Adrenal gland (tissue), 19 donors: ENCODE measurements at places on chromosomes 3 and 15. TPM values are rescaled to one million over a fixed set of nuclear protein-coding genes. Genes with fewer than 3 reads are reported as not detected.

The PYGO1 gene
- 12.4 TPM for total RNA-seq

The GNAI2 gene
- 109 TPM for total RNA-seq

The LYZL4 gene
- not detected for total RNA-seq

The FBLN2 gene
- total RNA-seq = 12.8 TPM

The LAMB2 gene
- total RNA-seq = 1,050 TPM

The MORC1 gene
- 0.06 TPM for total RNA-seq

The CDV3 gene
- 95.0 TPM for total RNA-seq

The TMEM108 gene
- total RNA-seq = 17.5 TPM

The EXD1 gene
- total RNA-seq = not detected

The LRRFIP2 gene
- 40.8 TPM for total RNA-seq

The PPM1L gene
- 44.7 TPM for total RNA-seq

The EBLN2 gene
- 6.4 TPM for total RNA-seq

DNA sequence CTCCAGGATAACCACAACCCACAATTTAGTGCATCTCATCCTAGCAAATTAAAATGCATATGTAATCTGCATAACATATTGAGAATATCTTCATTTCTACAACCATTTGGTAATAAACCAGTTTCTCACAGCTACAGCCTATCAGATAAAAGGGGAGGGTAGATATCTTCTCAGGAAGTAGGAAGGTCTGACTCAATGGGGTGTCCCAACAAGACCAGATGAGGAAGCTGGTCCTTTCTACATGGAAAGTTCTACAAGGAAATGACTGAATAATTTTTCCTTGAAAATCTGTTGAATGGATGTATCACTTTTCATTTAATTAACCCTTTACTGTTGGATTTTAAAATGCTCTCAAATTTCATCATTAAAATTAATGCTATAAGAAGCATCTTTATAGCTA lies 17.4 kb upstream of the TMPRSS7 start:
- DNase-seq = no peak

DNA sequence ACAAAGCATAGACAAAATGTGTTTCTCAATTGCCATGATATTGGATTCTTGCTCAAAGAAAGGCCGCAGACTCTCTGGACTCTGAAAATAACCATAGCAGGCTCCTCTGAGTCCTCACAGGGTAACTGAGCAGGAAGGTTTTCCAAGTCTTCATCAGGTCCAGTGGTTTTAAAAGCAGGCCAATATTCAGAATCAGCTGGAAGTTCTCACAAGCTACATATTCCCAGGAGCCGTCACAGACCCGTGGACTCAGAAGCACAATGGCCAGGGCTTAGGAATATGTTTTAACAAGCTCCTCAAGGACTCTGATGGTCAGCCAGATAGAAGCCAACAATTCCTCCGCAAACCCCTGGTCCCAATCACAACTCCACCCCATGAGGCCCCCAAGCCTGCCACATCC lies 256.1 kb upstream of the ADAMTS9 start:
- DNase-seq = no peak

GRCh38 chr15:91491101-91491950 lies 362.2 kb upstream of the SLCO3A1 start:
- no peak for DNase-seq

- DNase-seq = no peak
Observed at GRCh38 chr15:97680606-97681220, 279.8 kb upstream of the ARRDC4 start.

DNA sequence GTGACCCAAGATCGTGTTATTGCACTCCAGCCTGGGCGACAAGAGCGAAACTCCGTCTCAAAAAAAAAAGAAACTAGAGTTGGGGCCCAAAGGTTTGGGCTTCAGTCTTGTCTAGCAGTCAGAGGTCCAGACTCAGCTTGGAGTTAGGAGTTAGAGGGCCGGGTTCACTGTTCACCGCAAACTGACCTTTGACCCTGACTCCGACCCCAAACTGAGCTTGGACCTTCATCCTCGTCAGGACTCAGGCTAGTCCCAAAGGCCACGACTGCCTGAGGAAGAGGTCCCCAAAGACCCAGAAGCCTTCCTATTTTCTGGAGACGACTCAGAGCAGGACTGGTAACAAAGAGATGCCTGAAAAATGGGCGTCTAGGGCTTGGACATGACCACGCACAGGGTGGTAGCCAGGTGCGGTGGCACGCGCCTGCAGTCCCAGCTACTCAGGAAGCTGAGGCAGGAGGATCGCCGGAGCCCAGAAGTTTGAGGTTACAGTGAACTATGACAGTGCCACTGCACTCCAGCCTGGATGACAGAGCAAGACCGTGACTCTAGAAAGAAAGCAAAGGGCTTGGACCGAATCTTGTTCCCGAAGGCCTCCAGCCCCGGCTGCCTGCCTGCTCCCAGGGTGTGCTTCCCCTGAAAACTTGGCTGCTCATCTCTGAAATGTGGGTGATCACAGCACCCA lies 22.8 kb upstream of the RPL29 start:
- no peak for DNase-seq

- no peak for DNase-seq
Observed at GRCh38 chr3:149198611-149199010, 23.0 kb downstream of the CP start.

DNA sequence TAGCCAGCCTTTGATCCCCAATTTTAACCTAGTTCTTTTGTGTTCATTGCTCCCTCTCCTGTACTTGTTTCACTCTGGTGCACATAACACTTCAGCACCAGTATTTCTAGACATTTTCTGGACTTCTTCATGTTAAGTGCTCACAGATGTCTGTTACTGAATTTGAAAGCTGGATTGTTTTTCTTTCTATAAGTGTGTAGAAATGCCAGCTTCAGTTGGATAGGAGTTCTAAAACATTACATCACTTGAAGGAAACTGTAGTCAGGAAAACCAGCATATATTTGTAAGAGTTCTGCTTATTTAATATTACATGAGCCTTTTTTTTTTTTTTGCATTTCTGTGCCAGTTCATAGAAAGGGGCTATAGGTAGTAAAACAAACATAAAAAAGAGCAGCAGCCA lies 21.6 kb downstream of the QTRT2 start:
- no peak for DNase-seq

GRCh38 chr3:72997421-72997961 lies 880 bp downstream of the PPP4R2 start:
- no peak for DNase-seq

DNA sequence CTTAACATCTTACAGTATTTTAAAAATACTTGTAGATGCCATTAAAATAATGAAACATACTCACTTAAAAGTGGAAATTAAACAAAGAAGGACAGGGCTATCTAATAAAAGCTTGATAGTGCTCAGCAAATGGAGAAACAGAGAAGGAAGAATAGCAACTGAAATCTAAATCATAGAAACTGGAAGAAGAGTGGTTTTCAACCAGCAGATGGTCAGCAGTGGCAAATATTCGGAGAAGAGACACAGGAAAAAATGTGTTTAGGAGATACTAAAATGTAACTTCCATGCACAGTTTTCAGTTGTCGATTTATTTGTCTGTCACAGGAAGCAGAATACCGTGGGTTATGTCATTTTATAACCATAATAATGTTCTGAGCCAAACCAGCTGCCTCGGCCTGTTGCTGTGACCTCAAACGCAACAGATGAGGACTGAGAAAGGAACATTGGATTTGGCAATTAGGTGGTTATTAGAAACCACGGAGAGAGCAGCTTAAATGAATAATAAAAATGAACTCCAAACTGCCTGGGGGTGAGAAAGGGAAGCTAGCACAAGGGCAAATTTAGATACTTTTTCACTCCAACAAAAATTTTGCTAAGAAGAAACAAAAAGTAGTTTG lies 246.6 kb upstream of the KCNMB2 start:
- DNase-seq = no peak

DNA sequence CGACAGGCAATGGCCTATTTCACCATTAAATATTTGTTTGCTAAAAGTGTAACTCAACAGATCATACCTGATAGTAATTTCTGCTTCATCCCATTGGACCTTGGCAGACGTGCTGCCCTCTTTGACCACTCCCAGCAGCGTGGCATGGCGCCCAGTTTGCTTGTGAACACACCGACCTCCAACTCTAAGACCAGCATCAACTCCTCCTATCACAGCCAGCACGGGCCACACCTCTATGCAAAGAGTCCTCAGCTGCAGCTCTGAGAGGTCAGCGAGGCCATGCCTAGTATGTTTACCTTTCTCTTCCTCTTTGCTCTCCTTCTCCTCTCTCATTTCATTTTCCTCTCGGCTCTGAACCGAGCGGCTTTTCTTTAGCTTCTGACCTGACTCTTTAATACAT lies 80.6 kb downstream of the FBXL22 start:
- peak; percentile 24 for DNase-seq

GRCh38 chr3:100454677-100455076 lies 37.7 kb upstream of the TMEM45A start:
- DNase-seq = no peak

DNA sequence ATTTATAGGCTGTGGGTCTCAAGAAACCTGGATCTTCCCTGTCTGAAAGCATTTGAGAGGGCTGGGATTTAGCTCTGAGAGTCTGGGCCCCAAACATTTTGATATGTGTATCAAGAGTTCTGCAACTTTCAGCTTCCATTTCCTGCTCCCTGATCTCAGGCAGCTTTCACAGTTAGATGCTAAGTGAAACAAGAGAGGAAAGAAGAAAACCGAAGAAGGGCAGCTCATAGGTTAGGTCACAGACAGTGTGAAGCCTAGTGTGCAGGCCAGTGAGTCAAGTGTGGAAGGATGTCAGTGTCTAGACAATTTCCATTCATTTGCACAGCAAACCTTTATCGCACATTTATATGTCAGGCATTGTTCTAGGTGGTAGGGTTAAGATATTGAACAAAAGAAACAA lies 173.6 kb upstream of the PROK2 start:
- DNase-seq = no peak

GRCh38 chr15:48693484-48693883 lies 48.0 kb upstream of the FBN1 start:
- no peak for DNase-seq

- DNase-seq = no peak
Observed at GRCh38 chr15:84836844-84837243, 19.7 kb downstream of the ALPK3 start.

- DNase-seq = peak; percentile 38
Observed at GRCh38 chr3:72347819-72348319, 500.4 kb downstream of the SHQ1 start.

- no peak for DNase-seq
Observed at GRCh38 chr15:56798639-56799038, 65.3 kb upstream of the ZNF280D start.

DNA sequence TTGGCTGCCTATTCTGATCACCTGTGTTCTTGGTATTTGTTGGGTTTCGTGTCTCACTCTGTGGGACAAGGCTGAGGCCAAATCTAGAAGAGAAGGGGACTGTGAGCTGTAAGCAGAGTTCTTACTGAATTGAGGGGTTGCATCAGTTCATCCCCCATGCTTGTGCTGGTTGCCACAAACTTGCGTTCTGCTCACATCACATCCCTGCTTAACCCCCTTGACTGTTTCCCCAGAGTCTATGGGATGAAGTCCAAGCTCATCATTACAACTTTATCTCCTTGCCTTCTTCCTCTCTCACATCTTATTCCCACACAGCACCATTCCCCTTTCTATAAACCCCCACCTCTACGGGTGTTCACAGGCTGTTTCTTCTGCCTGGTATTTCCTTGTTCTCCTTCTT lies 143.8 kb upstream of the ABHD17C start:
- no peak for DNase-seq

GRCh38 chr15:35289024-35289617 lies 204.0 kb upstream of the NANOGP8 start:
- DNase-seq = no peak

DNA sequence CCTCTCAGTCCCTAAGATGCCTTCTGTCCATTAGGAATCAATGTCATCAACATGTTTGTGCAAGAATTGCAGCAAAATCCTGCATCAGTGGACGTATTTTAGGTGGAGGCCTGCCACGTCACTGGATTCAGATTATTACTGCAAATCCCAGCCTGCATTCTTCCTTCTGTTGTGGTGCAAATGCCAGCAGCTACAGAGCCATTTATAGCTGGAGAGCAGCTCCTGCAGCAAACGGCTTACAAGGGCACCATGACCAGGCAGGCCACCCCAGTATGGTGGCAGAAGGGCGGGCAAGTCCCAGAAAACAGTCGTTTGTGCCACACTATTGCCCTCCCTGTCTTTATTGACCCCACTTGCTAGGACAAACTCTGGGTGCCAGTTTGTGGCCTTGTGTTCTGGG lies 74.7 kb downstream of the SNRK start:
- no peak for DNase-seq

DNA sequence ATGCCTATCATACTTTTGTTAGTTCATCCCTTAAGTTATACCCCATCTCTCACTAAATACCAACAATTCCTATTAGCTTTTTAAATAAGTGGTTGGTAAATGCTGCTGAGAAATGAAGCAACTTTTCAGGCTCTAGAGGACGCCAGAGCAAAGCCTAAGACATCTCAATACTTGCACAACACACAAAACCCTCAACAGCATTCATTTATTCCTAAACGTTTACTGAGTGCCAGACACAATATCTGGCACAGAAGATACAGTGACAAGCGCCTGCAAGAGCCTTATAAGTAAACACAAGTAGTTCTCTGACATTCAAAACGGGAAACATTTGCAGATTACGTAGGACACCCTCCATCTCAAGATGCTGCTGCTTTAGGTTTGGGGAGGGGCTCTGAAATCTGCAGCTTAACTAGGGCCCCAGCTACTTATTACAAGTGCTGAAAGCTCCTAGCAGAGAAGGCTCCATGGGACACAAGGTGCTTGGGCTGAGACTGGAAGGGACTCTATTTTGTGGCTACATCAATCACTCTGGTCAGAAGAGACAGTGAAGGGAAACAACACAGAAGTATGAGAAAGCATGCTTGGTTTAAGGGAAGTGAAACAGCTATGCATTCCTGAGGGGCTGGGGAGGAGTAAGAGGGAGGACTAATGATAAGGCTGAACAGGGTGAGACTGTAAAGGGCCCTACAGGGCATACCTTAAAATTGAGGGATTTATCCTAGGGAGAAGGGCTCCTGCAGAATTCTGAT lies 311.3 kb downstream of the PLCL2 start:
- no peak for DNase-seq
